ENCODE measurements at places on chromosomes 1 and 21.

DNA sequence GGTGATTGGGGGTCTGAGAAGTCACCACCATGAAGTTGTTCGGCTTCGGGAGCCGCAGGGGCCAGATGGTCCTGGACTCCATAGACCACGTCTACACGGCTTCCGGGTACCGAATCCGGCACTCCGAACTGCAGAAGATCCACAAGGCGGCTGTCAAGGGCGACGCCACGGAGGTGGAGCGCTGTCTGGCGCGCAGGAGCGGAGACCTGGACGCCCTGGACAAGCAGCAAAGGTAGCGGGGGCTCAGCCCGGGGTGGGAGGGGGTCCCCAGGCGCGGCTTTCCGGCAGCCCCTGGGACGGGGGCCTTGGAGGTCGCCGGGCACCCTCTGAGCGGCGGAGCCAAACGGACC, 146.5 kb downstream of the LIPI start:
- no peak for DNase-seq

- DNase-seq: no peak
Measured at GRCh38 chr1:245822996-245823395, 668.2 kb downstream of the KIF26B start.

GRCh38 chr1:231616667-231617066, 9.9 kb upstream of the DISC1 start:
- no peak for DNase-seq

- no peak for DNase-seq
Measured at GRCh38 chr21:36615274-36615964, 83.5 kb upstream of the SIM2 start.

GRCh38 chr1:27192039-27192529, 37.2 kb upstream of the SLC9A1 start:
- no peak for DNase-seq

DNA sequence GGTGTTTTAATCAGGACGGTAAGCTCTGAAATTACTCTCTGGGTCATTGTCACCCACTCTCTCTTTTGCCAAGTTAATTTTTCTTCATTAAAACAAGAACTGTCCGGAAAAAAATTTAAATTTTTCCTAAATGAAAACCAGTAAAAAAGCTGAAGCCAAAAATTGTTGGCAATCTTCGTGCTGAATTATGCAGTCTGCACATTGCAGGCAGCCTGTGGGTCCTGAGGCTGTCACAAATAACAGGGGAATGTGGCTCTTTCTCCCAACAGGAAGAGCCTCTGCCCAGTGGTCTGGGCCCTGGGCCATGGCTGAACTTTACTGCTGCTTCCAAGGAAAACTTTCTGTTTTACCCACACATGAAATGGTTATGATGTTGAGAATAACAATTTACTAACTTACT, 153.9 kb upstream of the SPAG17 start:
- DNase-seq: no peak

- no peak for DNase-seq
Measured at GRCh38 chr1:18871401-18872070, 12.1 kb upstream of the TAS1R2 start.

- DNase-seq: peak; percentile 65
Measured at GRCh38 chr1:64966158-64966971, at the start of gene JAK1. Gene JAK1, minus strand, starts transcription at chr1:64966549. Its CDS starts 80,285 bp downstream, at chr1:64886264.

GRCh38 chr1:24779689-24780464, 34.6 kb downstream of the CLIC4 start:
- DNase-seq: no peak

DNA sequence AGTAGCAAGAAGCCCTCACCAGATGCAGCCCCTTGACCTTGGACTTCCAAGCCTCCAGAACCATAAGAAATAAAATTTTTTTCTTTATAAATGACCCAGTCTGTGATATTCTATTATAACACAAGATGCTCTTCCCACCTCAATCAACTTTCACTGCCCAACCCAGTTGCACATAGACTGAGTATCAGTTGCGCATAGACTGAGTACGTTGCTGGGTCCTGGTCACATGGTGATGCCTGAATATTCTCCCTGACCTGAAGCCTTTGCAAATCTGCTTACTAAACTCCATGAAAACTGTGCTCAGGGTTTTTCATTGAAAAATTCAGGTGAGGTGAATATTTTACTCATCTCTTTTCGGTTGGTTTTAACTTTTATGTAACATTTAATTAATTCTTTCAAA, 59.2 kb downstream of the ETS2 start:
- DNase-seq: no peak

DNA sequence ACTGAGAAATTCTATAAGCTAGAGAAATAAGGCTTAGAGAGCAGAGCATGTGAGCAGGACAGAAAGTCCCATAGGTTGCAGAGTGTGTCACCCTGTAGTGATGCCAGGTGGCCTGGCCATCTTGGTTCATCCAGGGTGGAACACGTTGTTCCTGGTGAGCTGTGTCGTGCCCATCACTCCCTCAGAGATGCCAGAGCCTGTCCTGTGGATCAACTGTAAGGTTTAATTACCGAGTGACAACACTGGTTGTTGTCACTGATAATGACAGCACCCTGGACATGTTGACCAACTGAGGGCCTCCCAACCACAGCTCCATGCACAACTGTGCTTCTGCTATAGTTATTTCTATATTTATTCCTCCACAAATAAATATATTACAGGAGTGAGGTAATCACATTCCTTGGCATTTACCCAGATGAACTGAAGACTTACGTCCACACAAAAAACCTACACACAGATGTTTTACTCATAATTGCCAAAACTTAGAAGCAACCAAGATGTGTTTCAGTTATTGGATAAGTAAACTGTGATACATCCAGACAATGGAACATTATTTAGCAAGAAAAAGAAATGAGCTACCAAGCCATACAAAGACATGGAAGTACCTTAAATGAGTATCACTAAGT, 6.2 kb downstream of the C1orf198 start:
- no peak for DNase-seq

DNA sequence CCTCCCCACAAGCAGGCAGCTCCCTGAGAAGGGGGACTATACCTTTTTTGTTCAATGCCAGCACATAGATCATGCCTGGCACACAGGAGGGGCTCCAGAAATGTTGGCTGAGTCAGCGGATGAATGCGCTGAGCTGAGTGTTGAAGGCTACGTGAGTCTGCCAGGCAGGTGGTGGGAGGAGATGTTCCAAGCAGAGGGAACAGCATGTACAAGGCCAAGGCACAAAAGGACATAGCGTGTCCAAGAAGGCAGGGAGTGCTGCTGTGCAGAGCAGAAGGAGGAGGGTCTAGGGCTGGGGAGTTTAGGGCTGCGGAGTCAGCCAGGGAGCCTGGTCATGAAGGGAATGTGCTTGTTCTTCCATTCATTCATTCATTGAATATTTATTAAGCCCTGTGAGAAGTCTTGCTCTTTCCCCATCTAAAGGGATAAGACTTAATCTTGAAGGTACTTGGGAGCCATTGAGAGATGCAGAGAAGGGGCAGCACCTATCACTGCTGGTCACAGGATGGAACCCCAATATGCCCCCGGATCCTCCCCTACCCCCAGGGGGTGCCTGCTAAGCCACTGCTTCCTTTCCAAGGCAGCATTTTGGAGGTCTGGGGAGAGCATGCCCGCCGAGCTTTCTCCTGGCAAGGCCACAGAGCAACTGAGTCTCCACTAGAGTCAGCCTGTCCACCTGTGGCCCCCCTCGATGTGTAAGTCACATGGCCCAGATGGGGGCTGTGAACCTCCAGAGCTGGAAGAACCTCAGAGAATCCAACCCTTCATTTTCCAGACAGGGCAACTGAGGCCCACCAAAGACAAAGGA, 31.2 kb upstream of the LAPTM5 start:
- DNase-seq: no peak

- DNase-seq: no peak
Measured at GRCh38 chr21:34065027-34065426, 8.4 kb upstream of the MRPS6 start.

All from left renal cortex interstitium (tissue), 4 donors.